Progenitor cell of endocrine pancreas (in vitro differentiated cells): ENCODE measurements at places on chromosomes 5 and 9.

GRCh38 chr9:37839496-37840461 lies 39.2 kb downstream of the DCAF10 start:
- no peak for DNase-seq

DNA sequence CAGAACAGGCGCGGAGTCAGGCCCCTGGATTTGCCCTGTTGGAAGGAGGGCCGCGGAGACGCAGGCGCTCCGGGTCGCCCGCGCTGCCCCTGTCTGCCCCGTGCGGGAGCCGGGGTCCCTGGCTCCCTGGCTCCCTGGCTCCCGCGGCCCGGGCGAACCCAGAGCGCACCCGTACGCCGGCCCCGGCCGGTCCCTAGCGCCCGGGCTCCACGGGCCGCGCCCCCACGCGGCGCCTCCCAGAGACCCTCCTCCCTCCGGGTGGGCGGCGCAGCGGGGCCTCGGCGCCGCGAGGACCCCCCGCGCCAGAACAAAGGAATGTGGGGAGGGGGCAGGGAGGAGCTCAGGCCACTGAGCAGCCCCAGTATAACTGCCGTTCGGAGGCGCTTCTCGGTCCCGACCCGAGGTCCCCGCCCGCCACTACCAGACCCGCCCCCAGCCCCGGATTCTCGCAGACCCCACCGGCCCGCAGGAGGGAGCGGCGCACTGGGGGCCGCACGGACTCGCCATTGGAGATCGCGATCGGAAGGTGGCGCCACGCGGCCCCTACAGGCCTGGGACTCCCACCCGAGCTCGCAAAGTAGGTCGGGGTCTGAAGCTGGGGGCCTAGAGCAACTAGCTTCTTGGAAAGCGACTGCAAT lies 2.4 kb downstream of the NFIL3 start:
- DNase-seq: peak; percentile 61

- no peak for DNase-seq
Observed at GRCh38 chr5:118301696-118302095, 686.7 kb downstream of the DTWD2 start.

DNA sequence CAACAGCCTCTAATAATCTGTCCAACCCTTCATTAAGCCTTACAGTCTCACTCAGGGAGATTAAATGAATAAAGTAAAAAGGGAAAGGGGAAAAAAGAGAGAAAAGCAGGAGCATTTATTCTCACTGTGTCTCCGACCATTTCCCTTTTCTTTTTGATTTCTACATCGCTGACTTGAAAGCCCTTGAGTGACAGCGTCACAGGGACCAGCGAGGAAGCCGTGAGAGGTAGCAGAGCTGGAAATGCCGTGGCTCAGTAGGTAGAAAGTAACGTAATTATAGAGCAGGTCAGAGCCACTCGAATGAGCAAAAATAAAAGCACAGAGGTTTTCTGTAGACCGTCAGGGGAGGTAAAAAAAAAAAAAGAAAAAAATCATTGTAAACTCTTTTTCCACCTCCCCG lies 52.4 kb downstream of the ASS1 start:
- no peak for DNase-seq

DNA sequence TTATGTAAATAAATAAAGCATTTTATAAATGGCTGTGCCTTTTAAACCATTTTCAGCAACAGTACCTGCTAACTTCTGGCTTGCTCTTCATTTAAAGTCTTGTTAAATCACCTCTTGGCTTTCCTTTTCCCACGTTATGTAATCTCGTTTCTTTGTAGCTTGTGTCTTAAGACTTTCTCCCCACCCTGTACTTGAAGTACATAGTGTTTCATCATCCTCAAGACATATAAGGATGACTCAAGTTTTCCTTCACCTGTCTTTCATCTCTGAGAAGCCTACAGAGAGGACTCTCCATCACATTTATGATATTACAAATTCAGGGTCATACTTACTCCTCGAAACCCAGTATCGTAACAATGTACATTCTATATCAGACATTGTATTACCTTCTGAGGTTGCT lies 33.9 kb downstream of the PRELID2 start:
- DNase-seq: no peak
